HEK293T (cell line): ENCODE measurements at places on chromosomes 7 and 10.

GRCh38 chr7:35261041-35261440, 7.1 kb upstream of the TBX20 start:
- DNase-seq, result no peak

- DNase-seq, result no peak
Observed at GRCh38 chr10:1603181-1603580, 134.1 kb downstream of the ADARB2 start.

DNA sequence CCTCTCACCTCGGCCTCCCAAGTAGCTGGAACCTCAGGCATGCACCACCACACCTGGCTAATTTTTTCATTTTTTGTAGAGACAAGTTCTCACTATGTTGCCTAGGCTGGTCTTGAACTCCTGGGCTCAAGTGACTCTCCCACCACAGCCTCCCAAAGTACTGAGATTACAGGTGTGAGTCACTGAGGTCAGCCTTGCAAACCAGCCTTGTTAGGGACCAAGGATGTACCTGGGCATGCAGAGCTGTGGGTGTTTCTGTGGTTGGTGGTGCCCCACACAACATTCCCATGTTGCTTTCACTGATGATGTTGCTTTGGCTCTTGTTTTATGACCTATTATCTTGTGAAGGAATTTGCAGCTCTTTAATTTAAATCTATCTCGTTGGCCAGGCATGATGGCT, 54.8 kb downstream of the OTUD1 start:
- no peak for DNase-seq

DNA sequence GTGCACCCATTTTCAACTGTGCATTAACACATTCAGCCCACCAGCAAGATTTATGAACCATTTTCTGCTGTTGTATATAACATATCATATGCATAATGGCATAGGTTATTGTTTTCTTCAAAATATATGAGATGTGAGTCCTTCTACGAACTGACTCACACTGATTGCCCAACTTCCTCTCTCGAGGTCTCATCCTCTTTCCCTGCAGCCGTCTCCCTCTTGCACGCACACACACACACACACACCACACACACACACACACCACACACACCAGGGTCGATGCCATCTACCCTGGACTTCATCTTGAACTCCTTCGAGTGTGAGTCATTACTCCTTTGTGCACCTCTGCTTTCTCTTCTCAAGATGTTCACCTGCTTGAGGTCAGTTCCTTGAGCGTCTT, 36.7 kb downstream of the EGFR start:
- no peak for DNase-seq

DNA sequence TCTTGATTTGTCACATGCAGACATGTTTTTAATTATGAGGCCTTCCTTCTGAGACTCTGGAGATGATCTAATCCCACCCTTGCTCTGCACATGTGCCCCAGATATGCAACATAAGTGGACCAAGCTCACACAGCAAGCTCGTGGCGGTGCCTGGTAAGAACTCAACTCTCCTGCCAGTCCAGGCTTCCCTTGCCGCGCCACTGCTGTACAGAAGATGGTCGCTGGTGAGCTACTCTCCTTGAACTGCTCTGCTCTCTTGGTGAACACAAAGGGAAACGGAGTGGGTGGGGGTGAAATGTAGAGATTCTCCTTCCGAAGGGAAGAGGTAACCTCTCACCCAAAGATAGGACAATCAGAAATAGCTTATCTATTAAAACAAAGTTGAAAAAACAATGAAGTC, 25.7 kb downstream of the MYOF start:
- DNase-seq, result no peak

DNA sequence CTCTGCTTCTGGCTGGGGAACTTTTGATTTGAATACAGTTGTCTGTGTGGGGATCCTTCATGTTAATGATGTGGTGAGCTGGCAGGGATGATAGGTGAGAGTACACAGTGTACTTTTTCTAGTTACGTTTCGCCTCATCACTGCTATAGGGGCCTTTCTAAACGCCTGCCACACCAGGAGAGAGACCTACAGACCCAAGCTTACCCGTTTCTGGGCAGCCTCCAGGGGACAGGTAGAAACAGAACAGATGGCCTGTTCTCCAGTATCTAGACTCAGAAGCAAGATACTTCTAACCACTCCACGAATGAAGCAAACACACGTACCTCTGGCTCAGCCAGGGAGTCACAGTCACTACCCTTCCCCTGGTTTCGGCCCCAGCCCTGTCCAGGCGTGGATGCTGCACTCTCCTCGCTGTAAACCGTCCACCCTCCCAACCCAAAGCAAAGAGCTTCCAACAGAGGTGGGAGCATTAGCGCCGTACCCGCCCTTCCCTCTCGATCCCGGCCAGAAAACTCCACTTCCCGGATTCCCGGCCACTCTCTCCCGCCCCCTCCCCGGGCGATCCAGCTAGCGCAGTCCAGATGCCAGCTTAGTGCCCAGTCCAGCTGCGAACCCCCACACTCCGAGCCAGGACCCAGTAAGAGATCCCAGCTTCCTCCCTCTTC, 1.2 kb downstream of the CCDC6 start:
- DNase-seq, result peak; percentile 28

DNA sequence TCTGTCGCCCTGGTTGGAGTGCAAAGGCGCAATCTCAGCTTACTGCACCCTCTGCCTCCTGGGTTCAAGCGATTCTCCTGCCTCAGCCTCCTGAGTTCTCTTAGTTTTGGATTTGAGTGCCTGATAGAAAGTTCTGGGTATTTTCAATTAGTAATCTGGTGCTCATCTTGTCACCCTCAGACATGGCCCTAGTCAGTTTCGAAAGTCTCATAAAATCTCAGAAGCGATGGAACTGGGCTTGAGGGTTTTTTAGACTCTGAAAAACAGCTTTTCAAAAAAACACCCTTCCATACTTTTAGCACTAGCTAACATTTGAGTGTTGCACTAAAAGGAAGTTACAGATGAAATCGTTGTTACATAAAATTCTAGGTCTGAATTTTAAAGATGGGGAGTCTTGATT, 9.4 kb upstream of the PIP4K2A start:
- no peak for DNase-seq

- no peak for DNase-seq
Observed at GRCh38 chr7:79377097-79377496, 76.4 kb downstream of the MAGI2 start.

DNA sequence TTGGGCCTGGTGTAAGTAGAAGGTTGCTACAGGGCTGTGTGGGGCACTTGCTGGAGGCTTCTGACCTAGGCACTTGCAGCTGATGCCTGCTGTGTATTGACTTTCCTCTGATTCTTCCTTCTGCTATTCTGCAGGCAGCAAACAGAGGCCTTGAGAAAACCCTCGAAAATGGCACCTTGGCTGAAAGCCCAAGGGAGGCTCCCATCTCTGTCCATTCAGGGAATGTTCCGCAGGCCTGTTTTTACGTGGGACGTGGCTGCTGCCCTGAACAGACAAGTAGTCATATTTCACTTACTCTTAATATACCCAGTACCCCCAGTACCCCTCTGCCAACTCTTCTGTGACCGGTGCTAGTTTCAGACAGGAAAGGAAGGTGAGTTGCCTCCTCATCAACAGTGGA, 664.7 kb downstream of the INHBA start:
- no peak for DNase-seq

- peak; percentile 54 for DNase-seq
Observed at GRCh38 chr7:24756545-24757352, 515 bp downstream of the GSDME start.
